Omental fat pad (tissue), 4 donors: ENCODE measurements at places on chromosomes 7 and 10. TPM values are rescaled to one million over a fixed set of nuclear protein-coding genes. Genes with fewer than 3 reads are reported as not detected.

GRCh38 chr10:53045315-53045714 is 272.7 kb upstream of the MBL2 start:
- DNase-seq: no peak

DNA sequence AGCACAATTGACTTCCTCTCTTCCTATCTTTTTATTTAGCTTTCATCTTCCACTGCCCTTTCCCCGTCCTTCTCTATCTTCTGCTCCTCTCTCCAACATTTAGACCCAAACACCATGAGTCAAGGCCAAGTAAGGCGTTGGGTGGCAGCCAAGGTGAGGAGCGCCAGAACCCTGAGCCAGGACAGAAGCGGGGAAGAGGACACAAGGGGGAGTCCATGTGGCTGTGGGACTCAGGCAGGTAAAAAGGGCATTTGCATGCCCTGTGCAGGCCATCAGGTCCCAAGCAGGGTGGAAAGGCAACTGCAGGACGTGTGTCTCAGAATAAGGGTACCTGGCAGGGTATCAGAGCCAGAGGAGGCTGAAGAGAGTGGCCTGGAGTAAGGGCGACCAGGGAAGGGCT is 192.4 kb upstream of the PFKP start:
- DNase-seq: no peak

DNA sequence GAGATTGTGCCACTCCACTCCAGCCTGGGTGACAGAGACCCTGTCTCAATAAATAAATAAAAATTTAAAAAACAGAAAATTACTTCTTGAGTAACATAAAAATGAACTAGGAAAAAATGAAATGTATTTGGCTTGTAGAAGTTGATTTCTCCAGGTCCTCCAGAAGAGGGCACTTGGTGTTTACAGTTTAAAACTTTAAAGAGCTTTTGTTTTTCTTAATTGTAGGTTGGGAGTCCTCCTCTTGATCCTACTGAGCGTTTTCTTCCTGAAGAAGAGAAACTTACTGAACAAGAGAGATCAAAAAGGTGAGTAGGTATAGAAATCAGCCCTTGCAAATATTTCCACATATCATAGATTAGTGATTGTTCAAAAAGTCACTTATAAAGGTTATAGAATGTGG is 16.2 kb downstream of the KIFBP start:
- no peak for DNase-seq

DNA sequence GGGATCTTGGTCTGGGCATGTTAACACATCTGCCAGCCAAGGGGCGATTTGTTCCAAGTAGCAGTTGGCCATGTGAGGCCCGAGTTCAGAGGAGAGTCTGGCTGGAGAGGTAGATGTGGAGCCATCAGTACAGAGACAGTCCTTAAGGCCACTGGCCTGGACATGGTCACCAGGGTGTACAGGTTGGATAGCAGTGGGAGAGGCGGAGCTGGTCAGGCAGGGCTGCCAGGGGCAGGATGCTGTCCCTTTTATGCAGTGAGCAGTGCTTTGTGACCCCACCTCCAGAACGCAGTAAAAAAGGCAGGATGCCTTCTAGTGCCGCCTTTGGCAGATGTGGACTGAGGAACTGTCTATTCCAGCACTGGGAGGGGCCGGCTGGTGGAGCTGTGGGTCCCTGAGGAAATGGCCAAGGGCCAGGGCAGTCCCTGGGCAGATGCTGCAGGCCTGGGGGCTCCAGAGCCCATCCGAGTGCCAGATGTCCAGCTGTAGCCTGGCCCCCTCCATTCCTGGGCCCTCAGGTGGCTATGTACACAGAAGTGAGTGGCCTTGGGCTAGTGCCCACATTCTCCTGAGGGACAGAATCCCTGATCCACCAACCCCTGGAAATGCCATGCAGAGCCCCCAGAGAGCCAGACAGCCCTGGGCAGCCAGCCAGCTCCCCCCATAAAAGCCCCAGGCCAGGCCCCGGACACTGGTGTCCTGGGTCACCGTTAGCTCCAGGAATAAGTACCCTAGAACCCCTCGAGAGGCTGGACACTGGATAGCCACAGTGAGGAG is 17.2 kb upstream of the MYL7 start:
- DNase-seq: peak; percentile 16

AGBL3 gene
- total RNA-seq: 3.2 TPM

CCL26 gene
- total RNA-seq: not detected

AGAP9 gene
- 1.3 TPM for total RNA-seq
